ENCODE measurements at places on chromosomes 11 and 22.

DNA sequence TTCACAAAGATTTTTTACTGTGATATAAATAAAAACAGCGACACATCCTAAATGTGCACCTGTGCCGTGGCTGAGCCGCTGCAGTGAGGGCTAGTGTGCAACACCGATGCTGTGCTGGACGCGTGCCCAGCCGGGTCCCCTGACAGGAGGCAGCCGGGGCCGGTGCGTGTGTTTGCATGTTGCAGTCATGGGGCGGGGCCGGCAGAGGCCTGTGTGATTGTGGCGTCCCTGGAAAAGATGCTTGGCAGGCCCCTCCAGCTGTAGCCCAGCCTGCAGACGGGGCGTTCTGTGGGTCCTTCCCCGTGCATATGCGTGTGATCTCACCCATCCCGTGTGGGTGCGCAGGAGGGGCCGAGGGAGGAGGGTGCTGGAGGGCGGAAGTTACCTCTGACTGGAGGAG lies 30.6 kb downstream of the MUC6 start:
- DNase-seq = no peak

- DNase-seq = no peak
These were observed 65.2 kb downstream of the CABIN1 start for GRCh38 chr22:24076091-24076867.

- DNase-seq = no peak
These were observed 23.9 kb upstream of the TSPAN18 start for GRCh38 chr11:44702889-44703288.

DNA sequence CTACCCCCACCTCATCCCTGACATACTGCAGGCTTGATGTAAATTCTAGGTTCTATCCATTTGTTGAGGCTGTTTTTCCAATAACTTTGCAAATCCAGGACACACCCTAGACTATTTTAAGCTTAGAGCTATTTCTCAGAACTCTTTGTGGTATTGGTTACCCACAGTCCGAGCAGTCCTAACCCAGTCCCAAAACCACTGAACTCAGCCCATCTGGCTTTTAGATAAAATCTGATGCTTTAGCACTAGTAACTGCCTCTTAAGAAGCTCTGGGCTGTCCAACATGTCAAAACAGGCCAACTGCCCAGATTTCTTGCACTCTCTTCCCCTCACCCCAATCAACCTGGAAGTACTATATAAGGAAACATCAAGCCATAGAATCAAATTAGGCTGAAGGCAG lies 344.4 kb upstream of the CADM1 start:
- DNase-seq = no peak

- DNase-seq = peak; percentile 74
These were observed 109.6 kb downstream of the RRAS2 start for GRCh38 chr11:14249121-14249963.

- DNase-seq = no peak
These were observed 88.5 kb downstream of the ZBTB16 start for GRCh38 chr11:114148013-114148382.

- DNase-seq = no peak
These were observed 118.8 kb downstream of the SPATA19 start for GRCh38 chr11:133726542-133726941.

DNA sequence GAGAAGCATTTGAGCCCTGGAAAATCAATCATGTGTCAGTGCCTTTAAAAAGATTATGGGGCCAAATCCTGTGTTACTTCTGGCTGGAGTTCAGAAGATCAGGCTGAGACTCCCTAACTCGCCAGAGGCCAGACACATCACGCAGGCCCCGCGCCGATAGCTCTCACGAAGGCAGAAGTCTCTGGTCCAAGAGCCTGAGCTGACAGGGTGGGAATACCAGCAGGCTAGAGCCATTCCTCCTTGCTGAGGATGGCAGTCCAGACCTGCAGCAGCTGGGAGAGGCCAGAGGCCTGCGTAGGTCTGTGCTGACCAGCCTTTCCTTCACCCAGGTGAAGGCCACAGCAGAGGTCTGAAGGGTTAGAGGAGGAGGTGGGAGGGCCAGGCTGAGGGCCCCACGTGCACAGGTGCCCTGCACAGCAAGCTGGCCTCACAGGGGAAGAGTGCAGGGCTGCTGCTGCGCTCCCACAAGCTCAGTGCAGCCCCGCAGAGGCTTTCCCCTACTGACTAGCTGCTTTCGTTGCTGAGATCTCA lies 52.9 kb downstream of the ST14 start:
- no peak for DNase-seq

DNA sequence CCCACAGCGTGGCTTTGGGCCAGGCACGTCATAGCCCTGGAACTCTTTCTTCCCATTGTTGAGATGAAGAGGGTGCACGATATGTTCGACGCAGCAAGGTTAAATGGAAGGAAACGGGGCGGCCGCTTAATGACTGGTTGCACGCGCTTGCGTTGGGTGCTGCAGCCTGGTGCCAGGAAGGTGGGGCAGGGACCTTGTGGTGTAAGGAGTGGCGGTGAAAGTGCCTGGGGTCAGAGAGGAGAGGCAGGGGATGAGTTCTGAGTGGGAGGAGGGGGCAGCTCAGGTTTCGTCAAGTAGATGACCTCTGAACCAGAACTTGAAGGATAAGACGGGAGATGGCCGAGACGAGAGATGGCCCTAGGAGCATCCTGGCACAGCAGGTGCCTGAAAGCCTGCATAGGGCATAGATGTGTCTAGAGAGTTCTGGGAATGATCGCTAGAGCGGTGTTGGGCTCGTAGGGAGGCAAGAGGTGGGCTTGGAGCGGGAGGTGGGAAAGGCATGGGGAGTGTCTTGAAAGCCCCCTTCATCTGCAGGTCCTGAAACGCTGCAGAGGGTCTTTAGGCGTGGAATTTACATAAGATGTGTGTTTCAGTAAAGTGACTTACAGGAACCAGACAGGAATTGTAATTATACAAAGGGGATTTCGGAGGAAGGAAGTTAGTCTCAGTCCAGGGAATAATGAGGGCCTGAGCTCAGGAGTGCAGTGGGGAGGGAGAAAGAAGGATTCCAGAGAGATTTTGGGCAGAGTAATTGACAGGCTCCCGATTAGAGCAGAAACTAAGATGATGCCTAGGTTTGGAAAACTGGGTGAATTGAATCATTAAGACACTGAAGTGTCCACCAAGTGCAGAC lies 43.2 kb upstream of the CLDN5 start:
- DNase-seq = no peak

DNA sequence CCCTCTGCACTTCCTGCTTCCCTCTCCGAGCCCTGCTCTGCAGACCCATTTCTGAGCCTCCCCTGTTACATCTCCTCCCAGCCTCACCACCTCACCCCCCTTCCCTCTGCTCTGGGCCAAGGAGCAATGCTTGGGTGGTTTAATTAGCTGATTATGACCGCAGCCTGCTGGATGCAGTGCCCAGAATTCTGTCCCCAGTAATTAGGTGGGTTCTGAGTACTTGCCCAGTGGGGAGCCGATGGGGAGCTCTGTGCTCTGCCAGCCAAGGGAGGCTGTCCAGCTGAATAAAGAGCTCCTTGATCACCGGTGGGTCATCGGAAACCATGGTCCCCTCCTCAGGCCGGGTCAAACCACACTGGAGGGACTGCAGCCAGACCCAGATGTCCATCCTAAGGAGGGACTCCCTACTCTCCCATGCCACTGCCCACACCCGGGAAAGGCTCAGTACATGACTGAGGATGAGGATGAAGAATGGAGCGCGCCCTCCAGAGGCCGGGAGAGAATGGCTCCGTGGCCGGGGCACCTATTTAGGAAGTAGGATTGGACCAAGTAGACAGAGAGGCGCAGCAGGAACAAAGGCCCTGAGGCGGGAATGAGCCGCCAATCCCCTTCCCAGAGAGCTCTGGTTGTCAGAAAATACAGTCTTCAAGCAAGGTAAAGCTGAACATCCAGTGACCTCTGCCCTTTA lies 9.1 kb downstream of the ARRB1 start:
- no peak for DNase-seq

GRCh38 chr11:64752175-64752970 lies 7.4 kb downstream of the PYGM start:
- no peak for DNase-seq

DNA sequence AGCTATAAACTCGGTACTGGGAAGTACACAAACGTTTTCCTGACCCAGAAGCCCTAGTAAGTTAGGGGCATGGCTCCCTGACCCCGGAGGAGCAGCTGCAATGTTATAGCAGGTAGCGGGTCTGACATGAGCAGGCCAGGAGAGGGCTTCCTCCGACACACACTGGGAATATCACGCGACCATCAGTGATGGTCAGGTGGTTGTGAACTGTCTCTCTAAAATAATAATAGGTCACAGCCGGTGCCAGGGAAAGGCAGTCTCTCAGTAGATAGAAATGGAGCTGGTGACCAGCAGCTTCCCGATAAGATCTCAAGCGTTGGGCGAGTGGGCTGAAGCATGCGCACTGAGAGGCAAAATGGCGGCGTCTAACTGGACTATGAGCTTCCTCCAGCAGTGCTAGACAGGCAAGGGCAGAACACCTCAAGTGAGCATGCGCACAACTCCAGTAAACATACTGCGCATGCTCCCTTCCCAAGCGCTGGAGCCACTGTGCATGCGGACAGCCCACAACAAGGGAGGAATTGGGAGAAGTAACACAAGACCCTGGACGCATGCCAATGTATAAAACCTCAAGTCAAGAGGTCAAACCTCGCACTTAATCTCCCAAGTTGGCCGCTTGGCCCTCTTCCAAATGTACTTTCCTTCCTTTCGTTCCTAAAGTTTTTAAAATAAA lies 22.3 kb upstream of the TESMIN start:
- no peak for DNase-seq

DNA sequence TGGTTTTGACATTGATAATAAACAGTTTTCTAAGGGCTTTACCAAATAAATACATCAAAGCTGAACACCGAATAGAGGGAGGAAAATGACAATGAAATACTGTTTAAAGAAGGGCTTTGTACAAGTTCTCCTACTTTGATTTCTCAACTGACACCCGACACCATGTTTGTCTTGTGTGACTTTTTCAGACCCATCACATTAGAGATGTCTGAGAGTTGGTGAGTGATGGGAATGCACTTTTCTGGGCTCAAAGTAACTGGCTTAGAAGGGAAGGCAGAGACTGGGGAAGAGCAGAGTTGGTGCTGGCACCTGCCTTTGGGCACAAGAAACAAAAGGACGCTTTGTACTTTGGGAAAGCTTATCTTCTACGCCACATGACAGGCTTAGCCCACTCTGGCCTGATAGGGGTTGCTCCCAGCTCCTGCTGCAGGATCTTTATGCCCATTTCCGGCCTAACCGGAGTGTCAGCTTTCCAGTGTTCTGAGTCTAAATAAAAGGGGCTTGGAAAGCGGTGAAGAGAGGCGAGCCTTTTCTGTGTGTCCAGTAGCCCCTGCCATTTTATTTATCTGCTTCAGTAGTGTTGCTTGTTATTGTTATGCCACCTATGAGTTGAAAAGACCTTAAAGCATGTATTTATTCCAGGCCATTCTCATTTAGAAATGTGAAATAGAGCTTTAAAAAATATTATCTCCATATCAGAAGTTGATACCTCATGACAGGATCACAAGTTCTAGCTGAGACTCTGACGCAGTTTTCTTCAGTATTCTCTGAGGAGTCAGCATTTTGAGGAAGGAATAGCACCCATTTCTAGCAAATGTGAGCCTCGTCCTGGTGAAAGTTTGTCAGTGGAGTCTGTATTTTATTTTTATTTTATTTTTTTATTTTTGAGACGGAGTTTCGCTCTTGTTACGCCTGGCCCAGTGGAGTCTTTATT lies 24.2 kb downstream of the KREMEN1 start:
- DNase-seq = no peak

DNA sequence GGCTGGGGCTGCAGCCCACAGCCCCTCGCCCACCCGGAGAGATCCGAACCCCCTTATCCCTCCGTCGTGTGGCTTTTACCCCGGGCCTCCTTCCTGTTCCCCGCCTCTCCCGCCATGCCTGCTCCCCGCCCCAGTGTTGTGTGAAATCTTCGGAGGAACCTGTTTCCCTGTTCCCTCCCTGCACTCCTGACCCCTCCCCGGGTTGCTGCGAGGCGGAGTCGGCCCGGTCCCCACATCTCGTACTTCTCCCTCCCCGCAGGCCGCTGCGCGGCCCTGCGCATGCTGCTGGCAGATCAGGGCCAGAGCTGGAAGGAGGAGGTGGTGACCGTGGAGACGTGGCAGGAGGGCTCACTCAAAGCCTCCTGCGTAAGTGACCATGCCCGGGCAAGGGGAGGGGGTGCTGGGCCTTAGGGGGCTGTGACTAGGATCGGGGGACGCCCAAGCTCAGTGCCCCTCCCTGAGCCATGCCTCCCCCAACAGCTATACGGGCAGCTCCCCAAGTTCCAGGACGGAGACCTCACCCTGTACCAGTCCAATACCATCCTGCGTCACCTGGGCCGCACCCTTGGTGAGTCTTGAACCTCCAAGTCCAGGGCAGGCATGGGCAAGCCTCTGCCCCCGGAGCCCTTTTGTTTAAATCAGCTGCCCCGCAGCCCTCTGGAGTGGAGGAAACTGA lies 731 bp downstream of the GSTP1 start:
- peak; percentile 45 for DNase-seq

DNA sequence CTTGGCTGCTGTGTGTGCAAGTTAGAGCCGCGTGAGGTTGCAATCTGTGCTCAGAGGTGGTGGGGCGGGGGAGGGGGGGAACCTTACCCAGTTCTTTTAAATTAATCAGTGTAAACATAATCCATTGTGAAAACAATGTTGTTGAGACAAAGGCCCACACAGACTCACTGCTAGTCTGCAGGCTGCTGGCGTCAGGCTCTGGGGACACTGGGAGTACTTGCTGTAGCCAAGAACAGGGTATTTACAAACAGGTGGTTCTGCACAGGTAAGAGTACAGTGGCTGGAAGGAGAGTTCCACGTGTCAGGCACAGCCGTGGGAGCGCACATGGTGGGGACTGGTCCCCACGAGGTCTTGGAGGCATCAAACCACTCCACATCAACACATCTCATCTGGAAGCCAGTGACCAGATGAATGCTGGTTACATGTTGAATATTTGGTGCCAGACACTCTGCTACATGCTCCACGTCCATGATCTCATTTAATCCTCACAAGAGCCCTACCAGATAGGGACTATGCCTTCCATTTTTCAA lies 27.4 kb downstream of the SCUBE1 start:
- DNase-seq = no peak

DNA sequence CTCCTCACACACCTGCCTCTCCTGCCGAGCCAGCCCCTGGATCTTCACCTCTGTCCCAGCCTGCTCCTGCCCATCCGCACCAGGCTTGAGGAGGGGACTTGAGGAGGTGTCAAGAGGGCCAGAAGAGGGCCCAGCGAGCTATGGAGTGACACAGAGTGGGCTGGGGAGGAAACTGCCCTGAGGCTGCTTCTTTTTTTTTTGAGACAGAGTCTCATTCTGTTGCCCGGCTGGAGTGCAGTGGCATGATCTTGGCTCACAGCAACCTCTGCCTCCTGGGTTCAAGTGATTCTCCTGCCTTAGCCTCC lies 21.9 kb upstream of the CDON start:
- DNase-seq = no peak

- DNase-seq = no peak
These were observed 8.3 kb upstream of the PIM3 start for GRCh38 chr22:49951986-49952896.

- DNase-seq = peak; percentile 37
These were observed 5.9 kb upstream of the PHF21A start for GRCh38 chr11:46127150-46127638.

DNA sequence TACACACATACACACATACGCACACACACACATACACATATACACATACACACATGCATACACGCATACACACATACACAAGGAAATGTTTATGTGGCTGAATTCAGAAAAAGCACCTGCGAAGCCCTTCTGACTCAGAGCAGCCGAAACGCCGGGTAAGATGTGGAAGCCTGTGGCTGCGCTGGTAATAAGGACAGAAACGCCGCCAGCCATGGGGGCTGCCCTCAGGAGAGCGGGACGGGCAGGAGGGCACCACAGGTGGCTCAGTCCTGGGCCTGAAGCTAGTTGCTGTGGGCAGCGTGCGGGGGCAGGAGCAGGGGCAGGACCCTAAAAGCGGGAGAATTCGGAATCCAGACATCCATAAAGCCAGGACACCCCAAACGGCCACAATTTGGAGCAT lies 378.3 kb downstream of the BRD1 start:
- DNase-seq = no peak
